ENCODE measurements at places on chromosomes 5 and 9.

GRCh38 chr9:14219850-14220249, 94.1 kb downstream of the NFIB start:
- no peak for DNase-seq

DNA sequence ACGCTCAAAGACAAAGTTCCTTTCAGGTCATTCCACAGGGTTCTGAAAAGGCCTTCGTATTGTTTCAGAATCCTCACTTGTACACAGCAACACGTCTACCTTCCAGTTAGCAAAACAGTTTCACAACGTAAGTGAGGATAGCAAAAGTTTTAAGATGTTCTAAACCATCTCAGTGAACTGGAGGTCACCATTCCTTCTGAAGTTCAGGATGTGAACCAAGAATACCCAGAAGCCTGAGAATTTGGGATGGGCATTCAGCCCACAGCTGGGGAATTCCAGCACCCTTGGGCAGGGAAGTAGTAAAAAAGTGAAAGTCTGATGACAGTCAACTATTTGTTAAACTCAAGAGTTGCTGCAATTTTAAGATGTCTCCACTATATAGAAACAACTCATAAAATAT, 224.5 kb downstream of the BNC2 start:
- DNase-seq, result no peak

DNA sequence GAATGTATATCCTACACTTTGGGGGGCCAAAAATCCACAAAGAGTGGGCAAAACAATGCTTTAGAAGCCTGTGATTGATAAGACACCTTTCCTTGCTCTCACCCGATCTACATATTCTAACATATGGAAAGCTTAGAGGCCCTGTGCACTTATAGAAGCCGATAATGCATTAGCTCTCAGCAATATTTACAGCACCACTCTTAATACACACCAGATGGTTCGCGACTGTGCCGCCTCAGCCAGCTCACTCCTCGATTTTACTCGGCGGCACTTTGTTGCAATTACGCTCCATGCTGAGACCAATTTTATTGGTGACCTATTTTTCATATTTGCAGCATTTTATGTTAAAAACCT, 18.8 kb downstream of the NR2F1 start:
- no peak for DNase-seq

DNA sequence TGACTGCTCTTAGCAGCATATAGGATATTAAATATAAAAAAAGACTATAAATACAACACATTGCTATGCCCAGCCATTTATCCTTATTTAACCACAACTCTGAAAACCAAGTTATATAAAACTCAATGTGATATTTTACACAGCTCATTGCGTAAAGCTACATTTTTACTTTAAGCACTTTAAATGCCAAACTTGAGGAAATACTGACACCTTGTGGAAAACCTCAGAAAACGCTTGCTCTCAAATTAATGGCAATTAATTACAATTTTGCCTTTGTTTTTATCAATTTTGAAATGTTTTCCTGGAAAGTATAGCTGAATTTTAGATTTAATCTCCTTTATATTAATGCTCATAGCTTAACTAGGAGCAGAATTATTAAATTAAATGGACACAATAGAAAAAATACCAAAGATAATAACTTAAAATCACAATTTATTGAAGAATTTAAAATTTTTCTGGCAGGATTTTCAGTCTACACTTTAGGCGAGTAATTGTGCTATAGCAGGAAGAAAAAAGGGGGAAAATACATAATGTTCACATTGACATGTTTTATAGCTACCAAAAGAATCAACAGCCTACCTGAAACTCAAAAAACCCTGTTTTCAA, 25.2 kb upstream of the PLAC8L1 start:
- no peak for DNase-seq

DNA sequence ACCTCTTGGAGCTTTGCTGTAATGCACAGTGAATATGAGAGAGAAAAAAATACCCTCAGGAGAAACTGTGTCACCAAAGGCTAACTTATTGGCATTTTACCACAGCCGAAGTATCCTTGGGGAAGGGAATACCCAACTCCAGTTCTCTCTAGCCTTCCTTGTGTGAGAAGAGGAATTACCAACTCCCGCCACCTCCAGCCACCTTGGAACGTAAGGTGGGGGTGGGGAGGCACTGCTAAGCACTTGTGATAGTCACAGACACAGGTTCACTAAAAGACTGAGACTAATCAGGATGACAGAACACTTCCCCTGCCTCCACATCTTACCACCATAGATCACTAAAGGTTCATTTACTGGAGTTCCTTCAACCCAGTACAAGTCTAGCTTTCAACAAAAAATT, 102.0 kb upstream of the ADAMTS19 start:
- no peak for DNase-seq

- no peak for DNase-seq
Observed at GRCh38 chr9:90061187-90061586, 456.4 kb downstream of the GADD45G start.
